Progenitor cell of endocrine pancreas (in vitro differentiated cells): ENCODE measurements at places on chromosomes 12 and 14. TPM values are rescaled to one million over a fixed set of nuclear protein-coding genes. Genes with fewer than 3 reads are reported as not detected.

- H3K36me3 ChIP-seq, result peaks cover 6% of the 10 kb centered on the region
- DNase-seq, result no peak
- H3K27me3 ChIP-seq, result no peaks in the 10 kb centered on the region
Measured at GRCh38 chr14:88835661-88836060, 11.2 kb downstream of the TTC8 start.

- no peaks in the 10 kb centered on the region for H3K36me3 ChIP-seq
- H3K4me1 ChIP-seq, result peaks cover 16% of the 10 kb centered on the region
- no peak for DNase-seq
- no peak overlapping the region for H3K27ac ChIP-seq
Measured at GRCh38 chr12:119592232-119592631, 1.3 kb upstream of the TMEM233 start.

GRCh38 chr14:24310646-24311604 is at the start of gene LTB4R:
Gene LTB4R, plus strand, starts transcription at chr14:24311502. Its CDS starts 4,150 bp downstream, at chr14:24315652.
- DNase-seq, result no peak
- peaks cover 15% of the 10 kb centered on the region for H3K4me1 ChIP-seq
- no peak within 1 kb of the TSS for H3K27ac ChIP-seq
- H3K4me3 ChIP-seq, result no peak within 1 kb of the TSS

The ASPG gene
- not detected in 2 replicates for total RNA-seq

DNA sequence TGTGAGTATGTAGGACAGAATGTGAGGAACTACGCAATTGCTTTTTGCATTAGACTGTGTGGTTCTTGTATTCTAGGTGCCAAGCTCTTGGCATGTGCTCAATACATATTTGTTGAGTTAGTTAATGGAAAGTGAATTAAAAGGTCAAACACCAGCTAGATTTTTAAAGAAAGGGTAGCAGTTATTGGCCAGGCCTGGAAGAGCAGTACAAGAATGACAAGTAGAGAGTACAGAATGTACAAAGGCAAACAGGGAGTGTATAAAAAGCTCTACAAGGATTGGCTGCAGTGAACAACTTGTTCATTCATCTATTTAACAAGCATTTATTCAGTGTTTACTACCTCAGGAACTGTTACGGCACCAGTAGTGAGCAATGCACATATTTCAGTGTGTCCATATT is 854.0 kb upstream of the SEL1L start:
- H3K4me1 ChIP-seq, result no peaks in the 10 kb centered on the region
- DNase-seq, result no peak
- no peak overlapping the region for H3K27ac ChIP-seq
- no peak overlapping the region for H3K4me3 ChIP-seq
- H3K36me3 ChIP-seq, result no peaks in the 10 kb centered on the region

DNA sequence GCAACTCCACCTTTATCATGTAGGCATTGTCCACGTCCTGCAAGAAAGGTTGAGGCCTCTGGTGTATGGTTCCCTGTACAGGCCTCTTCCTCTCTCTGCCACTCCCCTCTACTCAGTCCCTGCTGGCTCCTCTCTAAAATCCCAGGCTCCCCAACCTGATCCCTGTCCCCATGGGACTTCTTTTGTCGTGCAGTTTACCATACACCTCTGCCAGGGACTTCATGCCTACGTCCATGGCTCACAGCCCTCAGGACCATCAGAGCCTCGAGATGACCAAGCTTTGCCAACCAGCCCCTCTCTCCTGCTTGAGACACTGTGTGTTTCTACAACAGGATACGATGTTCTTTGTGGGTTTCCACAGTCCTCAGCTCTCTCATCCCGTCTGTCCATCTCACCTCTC is 2.9 kb downstream of the KRT2 start:
- H3K4me3 ChIP-seq, result no peak overlapping the region
- peaks cover 55% of the 10 kb centered on the region for H3K27me3 ChIP-seq
- DNase-seq, result no peak
- no peak overlapping the region for H3K27ac ChIP-seq
- H3K4me1 ChIP-seq, result no peaks in the 10 kb centered on the region
- no peaks in the 10 kb centered on the region for H3K36me3 ChIP-seq

DNA sequence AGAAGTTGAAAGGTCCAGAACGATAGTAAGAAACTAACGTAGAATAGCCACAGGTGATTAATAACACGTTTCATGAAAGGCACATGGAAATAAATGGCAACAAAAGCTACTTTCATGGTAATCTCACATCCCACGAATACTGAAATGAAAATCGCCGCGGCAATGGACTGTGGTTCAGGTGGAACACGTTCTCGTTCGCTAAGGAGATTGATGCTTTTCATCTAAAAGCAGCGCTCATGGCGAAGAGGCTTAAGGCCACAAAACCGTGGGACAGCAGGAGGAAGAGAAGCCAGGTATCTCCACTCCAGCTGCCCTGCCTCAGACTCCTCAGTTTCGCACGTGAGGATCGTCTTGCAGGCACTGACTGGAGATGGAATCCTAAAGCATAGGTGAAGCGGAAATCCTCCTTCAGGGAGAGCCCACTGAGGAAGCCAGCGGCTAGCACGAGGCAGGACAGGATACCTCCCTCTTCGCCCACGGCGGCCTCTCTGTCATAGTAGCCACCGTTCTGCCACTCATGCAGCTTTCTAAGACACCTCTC is 696 bp upstream of the GPHN start:
- no peaks in the 10 kb centered on the region for H3K36me3 ChIP-seq
- H3K27ac ChIP-seq, result peak overlapping the region; percentile 97
- peaks cover 28% of the 10 kb centered on the region for H3K27me3 ChIP-seq
- H3K4me1 ChIP-seq, result peaks cover 8% of the 10 kb centered on the region

- no peaks in the 10 kb centered on the region for H3K27me3 ChIP-seq
- no peak overlapping the region for H3K4me3 ChIP-seq
- no peaks in the 10 kb centered on the region for H3K4me1 ChIP-seq
- H3K27ac ChIP-seq, result no peak overlapping the region
- no peaks in the 10 kb centered on the region for H3K36me3 ChIP-seq
- no peak for DNase-seq
Measured at GRCh38 chr14:55851301-55851700, 266.9 kb upstream of the PELI2 start.
